ENCODE measurements at places on chromosomes 5 and 9.

DNA sequence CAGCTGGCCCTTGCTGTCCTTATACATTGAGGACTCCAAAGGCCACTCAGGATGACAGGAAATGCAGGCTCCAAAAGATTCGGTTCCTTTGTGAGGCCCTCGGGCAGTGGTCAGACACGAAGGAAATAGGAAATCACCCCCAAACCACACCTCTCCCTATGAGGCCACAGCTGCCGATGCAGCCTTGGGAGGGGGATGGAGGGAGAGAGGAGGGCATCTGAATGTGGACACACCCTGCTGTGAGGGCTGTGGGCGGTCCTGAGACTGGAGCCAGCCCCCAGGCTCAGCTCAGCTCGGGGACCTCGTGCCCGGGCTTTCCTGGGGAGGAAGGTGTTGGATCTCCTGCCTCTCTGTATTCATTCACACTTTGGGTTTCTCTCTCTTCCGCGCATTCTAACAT, 2.7 kb upstream of the CLPTM1L start:
- no peak for DNase-seq

GRCh38 chr5:132639706-132640130, 18.3 kb upstream of the IL13 start:
- no peak for DNase-seq

GRCh38 chr5:79091064-79091463, 20.5 kb upstream of the BHMT start:
- no peak for DNase-seq

DNA sequence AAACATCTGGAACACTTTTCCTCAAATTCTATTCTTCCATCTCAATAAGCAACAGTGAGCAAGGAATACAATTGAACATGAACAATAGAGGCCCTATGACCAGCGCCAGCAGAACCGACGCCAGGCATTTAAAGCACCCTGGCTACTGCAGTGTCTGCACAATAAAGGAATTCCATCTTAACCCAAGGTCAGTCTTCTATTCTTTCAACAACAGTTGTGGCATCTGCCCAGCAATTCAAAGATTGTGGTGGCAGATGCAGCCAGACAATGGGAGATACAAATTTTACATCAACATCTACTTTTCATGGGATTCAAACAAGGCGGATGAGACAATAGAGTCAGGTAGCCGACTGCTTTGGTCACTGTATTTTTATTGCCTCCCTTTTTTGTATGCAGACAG, 65.9 kb downstream of the ELL2 start:
- peak; percentile 71 for DNase-seq

DNA sequence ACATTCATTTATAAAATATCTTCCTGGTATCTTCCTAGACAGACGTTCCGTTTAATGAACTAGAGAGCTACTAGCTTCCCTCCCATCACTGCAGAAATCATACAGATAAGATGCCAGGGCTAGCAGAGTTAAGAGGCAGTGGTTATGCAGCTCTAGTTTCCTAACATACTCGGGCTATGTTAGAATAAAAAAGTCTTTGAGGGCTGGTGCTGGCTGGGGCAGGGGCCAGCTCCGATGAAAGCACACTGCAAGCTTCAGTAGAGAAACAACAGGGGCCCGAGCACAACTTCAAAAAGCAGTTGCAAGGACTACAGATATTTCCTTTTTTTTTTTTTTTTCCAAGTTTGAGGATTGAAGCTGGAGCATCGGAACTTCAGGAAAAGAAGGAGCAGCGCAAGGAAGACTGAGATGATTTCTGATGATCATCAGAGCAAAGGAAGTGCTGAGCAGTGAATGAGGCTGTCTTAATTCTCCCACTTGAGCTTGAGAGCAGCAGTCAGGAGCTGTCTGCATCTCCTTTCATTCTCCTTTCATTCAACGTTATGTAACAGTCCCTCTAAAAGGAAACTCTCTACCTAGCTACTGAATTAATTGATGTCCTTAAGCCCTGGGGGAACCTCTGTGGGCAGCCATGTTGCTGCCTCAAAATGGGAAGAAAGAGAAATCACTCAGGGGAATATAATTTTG, 47.6 kb upstream of the ADCY2 start:
- DNase-seq = no peak

DNA sequence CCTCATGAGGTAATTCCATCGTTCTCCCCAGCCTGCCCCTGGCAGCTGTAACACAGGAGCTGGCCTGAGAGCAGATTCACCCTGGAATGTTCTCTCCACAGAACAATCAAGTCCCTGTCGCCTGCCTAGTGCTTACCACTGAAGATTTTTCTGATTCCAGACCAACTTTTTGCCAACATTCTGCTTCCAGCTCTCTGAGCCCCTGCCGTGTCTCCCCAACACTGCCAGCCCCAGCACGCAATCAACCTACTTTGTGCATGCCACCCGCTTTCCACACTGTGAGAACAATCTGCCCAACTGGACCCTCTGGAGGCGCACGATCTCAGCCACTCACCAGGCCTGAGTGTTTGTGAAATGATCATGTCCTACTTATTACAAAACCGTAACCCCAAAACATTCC, 62.6 kb downstream of the PSMB7 start:
- no peak for DNase-seq

DNA sequence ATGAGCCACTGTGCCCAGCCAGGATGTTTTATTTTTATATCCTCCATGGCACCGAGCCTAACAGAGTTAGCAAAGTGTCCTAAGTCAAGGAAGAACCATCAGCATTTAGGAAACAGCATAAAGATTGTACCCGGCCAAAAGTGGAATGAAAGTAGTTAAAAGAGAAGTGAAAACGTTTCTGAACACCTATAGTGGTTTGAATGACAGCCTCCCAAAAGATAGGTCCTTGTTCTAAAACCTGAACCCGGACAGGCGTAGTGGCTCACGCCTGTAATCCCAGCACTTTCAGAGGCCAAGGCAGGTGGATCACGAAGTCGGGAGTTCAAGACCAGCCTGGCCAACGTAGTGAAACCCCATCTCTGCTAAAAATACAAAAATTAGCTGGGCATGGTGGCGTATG, 37.4 kb downstream of the ZFAND5 start:
- DNase-seq = no peak

- peak; percentile 95 for DNase-seq
Observed at GRCh38 chr9:6567140-6567591, 78.4 kb downstream of the GLDC start.

DNA sequence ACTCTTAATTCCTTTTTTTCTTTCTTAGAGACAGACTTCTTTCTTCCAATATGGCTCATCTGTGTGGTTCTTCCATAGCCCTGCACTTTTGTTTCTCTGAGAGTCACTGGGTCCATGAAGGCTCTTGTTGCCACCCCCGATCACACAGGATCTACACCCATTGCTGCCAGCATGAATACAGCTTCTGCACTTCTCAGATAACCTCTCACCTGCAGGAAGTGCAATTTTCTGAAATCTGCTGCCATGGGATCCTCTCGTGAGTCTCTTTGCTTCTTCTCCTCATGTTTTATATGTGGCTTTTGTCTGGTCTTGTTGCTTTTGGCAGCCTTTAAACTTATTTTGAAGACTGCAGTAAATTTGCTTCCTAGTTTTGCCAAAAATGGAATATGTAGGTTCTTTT, 171.2 kb downstream of the TMEM167A start:
- DNase-seq = no peak

DNA sequence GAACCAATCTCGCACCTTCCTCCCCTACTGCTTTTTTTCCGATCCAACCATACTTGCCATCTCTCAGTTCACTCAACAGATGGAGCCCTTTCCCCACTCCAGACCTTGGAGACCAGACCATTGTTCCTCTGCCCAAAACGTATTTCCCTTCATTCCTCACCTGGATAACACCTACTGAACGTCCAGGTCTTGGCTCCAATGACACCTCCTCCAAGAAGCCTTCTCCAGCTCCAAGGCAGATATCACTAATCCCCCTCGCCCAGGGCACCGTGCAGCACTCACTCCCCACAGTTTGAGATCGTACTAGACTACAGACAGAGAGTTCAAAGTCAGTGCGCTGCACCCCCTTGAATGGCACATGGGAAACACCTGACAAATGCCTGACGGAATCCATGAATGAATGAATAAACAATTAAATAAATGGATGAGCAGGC, 47.1 kb upstream of the AKNA start:
- peak; percentile 50 for DNase-seq

- DNase-seq = no peak
Observed at GRCh38 chr5:77396017-77396416, 96.1 kb downstream of the WDR41 start.

- DNase-seq = no peak
Observed at GRCh38 chr5:1415626-1416360, 29.4 kb downstream of the SLC6A3 start.

- DNase-seq = no peak
Observed at GRCh38 chr5:39465097-39465496, 40.3 kb upstream of the DAB2 start.

DNA sequence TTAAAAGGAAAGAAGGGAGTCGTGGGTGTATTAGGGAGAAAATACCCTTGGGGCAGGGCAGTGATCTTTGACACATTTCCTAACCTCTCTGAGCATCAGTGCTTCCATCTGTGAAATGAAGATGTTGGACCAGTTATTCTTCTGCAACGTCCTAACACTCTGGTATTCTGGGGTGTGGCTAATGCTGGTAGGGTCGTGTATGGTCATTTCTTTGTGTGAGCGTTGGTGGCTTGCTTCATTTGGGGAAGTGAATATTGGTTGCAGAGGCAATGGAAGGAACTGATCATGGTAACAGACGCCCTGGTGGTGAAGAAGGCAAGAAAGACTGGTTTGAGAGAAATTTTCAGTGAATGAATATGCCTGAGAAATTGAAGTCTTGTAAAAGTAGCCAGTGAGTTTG, 67.9 kb upstream of the TTC23L start:
- no peak for DNase-seq

- no peak for DNase-seq
Observed at GRCh38 chr9:129327552-129328328, 149.7 kb upstream of the IER5L start.

DNA sequence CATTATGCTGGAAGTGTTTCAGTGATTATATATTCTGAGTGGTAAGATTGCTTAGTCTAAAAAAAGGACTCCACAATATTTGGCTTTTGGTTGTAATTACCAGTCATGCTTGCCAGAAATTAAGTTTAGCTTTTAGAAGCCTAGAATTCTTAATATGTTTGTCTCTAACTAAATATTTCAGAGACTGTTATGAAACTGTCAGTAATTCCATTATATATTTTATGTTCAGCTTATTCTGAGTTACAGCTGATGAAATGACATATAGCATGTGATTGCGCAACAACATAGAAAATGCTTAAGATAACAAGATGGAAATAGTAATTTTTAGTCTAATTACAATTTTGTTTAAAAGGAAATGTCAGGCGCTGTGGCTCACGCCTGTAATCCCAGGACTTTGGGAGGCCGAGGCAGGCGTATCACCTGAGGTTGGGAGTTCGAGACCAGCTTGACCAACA, 44.2 kb downstream of the KIAA1958 start:
- DNase-seq = no peak

DNA sequence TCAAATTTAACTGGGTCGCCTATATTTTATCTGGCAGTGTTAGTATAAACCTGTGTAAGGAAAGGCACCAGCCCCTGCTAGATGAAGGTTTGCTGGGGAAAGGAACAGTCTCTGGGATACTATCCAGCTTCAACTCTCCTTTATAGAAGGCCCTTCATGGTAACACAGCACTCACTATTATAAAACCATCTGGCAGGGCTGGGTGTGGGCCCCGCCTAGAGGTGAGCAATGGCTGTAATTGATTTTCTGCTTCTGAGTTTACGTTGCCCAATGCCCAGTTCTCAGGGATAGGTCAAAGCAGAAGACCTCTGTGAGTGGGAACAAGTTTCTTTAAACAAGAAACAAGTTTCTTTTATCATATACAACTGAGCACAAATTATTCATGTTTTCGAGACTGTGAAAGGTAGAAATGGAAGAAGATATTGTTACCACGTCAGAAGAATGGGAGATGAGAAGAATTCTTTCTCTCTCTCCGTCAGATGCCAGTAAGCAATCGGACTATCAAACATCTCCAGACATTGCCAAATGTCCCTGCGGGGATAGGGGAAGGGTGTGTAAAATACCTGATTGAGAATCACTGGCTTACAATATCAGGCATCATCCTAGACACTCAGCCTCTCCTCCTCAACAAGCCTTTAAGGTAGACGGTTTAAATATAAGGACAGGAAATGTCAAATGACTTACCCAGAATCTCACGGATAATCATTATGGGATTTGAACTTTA, 205.9 kb downstream of the PDZD2 start:
- no peak for DNase-seq

GRCh38 chr5:67451640-67452279, 255.2 kb upstream of the CD180 start:
- DNase-seq = no peak

GRCh38 chr5:128111818-128112448, 28.4 kb downstream of the SLC12A2 start:
- DNase-seq = peak; percentile 45

DNA sequence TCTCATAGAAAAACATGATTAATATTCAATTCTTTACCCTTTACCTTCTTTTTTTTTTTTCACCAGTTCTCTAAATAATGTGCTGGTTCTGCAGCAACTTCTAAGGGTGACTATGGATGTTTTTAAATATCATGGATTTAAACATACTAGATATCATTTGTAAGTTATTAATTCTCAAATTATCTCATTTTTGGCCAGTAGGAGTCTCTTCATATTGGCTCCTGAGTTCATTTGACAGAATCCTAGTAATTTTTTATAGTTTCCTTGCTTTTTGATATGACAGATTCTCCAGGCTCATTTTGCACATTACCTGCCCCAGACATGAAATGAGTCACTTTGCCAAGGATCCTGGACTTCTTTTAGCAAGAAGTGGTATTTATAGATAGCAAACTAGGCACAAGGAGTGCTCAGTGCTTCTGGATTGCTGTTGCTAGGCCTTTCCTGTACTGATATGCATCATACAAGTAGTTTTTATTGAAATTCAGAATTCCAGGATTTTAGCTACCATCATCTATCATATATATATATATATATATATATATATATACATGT, 201.3 kb upstream of the IL12B start:
- DNase-seq = peak; percentile 24

DNA sequence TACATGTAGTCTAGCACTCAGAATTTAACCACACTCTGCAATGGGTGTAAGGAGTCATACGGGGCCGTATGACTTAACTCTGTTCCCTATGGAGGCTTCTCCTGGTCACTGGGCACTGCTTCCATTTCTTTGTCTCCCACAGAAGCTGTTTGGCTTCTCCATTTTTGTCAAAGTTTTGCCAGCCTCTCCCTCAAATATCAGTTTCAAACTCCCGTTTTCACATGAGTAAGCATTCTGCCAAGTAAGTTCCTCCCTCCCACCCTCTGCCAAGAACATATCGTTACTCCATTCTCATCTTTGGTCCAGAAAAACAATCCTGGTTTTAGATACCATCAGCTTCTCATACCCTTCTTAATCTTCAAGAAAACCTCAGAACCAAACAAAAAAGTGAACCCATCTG, 6.1 kb downstream of the AFAP1L1 start:
- peak; percentile 41 for DNase-seq

- no peak for DNase-seq
Observed at GRCh38 chr9:27675354-27675753, 102.1 kb upstream of the C9orf72 start.
